AG08396 (cell line): ENCODE measurements at places on chromosomes 1 and 21.
A peak's percentile ranks its signal among the peaks of the same experiment; 100 is the strongest.

DNA sequence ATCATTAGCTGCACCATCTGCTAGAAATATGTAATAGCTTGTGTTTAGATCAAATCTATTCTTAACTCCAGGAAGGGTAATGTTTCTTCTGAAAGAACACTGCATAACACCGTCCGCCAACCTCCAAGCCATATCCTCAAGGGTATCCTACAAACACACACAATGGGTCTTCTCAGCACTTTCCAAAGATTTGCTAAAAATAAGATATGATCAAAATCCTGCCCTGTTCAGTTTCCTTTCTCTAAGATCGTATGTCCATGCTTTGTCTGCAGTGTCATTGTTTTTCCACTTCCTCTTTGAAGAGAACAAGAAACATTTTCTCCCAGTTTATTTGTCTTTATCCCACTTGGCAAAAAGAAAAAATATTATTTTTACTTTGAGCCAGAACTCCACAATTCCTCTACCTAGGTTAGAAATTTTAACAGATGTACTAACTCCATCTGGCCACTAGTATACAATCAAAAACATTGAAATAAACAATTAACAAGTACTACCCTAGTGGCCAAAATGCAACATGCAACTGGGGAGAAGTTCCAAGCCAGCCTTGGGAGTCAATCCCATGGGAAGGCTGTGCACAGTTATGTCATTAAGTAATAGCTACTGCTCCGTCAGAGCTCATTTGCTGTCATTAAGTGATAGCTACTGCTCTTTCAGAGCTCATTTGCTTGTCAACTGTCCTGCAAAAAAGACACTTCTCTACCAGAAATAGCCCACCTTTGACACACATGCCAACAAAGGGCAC is 37.8 kb downstream of the FRRS1 start:
- DNase-seq = no peak

DNA sequence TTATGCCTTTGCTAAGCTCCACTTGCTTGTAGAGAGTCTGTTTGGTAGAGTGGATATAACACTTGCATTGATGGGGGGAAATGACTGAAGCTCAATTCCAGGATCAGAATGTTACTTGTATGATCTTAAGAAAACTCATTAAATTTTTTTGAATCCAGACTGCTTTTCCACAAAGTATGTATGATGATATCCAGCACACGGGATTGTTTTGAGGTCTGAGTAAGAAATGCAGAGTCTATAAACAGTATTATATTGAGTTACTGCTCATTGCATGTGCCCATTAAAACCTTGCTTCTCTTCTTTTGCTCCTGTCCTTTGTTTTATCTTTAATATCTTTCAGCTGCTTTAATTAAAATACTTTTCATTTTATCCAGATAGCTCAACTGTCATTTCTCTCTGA is 570.4 kb upstream of the ZRANB2 start:
- DNase-seq = no peak

DNA sequence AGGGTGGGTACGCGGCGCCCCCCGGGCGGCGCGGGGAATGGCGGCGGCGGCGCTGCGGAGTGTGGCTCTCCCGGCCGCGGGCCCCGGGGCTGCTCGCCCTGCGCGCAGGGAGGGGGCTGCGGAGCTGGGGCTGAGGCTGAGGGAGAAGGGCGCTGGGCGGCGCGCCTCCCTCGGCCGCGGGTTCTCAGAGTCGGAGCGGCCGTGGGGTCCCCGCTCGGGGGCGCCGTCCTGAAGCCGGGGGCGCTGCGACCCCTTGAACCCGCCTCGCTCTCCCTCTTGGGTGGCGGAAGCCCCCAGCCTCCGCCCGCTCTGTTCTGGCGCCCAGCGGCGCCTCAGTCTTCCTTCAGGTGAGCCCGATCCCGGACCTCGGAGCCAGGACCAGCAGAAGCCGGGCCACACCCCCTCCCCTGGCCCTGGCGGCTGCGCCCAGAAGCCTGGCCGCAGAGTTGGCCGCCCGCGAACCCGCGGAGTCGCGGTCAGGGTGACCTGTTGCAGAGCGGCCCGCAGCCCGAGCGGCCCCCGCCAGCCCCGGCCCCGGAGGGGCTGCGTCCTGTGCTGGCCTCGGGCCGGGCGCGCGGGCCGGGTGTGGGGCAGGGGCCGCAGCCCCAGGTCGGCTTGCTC is 532 bp downstream of the RALGPS2 start:
- DNase-seq = peak; percentile 66

DNA sequence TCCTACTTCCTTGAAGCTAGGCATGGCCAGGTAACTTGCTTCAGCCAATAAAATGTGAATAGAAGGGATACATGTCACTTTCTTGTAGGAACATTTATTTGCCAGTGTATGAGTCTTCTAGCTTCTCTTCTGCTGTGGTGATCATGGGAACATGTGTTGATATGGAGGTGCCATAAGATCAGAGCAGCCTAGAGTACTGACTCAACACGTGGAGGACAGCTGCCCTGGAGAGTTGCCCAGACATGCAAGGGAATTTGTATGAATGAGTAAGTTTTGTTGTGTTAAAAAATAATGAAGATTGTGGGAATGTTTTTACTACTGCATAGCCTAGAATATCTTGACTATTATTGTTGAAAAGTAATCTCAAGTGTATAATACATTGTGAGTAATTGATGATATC is 502.3 kb downstream of the NUF2 start:
- peak; percentile 51 for DNase-seq

DNA sequence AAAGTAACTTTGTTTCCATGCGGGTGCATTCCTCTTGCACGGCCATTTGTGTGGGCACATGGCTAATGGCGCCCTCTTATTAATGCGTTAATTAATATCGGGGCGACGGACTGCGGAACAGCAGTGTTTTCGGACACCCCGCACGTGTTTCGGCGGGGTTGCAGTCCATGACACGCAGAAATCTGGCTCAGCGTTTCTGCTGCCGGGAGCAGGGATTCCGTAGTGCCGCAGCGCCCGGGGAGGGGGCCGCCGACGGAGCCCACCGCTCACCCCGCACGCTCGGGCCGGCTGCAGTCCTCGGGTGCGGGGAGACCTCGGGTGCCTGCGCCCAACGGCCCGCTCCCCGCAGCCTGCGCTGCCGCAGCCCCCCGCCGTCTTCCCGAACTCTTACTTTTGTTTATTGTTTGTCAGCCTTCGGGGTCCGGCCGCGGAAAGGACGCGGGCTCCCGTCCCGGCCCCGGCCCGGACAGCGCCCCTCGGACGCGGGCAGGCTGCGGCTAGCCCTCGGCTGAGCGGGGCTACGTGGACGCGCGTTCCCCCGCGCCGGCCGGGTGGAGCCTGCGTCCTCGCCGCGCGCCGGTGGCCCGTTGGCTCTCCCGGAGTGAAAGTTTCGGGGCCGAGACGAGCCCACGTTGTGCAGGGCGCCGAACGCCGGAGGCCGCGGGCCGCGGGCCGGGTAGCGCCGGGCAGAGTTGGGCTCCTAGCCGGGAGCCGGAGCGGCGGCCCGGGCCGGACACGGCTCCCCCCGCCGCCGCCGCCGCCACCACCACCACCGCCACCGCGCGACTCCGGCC is 849 bp downstream of the NFIA start:
- peak; percentile 68 for DNase-seq

- DNase-seq = no peak
Measured at GRCh38 chr1:109105881-109106280, 8.0 kb upstream of the ELAPOR1 start.

DNA sequence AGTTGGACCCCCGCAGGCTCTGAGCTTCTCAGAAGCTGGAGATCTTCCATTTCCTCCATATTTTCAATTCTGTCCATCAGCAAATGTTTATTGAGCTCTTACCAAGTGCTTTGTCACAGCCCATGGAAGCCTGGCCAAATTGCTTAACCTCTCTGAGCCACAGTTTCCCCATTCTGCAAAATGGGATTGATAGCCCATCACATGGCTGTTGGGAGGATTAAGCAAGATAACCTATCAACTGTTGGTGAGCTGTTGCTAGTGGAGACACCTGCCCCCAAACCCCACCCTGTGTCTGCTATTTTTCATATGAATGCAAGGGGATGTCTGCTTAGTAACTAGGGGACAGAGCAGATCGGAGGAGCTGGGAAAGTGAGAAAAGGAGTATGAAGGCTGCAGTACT is 38.3 kb downstream of the CD34 start:
- no peak for DNase-seq

DNA sequence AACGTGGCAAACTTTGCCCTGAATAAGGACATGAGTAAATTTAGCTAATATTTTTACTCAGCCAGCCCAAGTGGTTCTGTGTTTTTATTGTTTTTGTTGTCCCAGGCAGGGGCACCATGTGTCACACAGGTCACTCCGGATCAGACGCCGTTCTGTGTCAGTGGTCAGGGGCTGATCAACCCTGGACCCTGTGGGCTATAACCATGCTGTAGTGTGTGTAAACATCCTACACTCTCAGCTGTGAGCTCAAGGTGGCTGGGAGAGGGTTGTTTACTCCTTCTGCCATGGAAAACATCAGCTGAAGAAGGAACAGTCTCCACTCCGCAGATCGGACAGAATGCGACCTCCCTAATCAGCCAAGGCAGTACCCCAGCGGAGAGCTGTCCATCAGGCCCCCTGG is 26.5 kb upstream of the KCNQ4 start:
- no peak for DNase-seq

DNA sequence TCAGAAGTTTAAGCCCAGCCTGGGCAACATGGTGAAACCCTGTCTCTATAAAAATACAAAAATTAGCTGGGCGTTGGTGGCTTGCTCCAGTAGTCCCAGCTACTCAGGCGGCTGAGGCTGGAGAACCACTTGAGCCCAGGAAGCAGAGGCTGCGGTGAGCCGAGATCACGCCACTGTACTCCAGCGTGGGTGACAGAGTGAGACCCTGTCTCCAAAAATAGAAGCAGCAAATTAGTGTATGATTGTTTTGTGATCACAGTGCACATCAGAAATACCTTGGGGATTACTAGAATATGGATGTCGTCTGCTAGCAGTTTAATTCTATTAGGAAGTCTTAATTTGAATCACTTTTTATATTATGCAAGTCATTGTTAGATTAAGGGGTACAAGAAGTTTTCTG is 59.0 kb downstream of the ZBTB17 start:
- no peak for DNase-seq

- DNase-seq = no peak
Measured at GRCh38 chr1:157551694-157552693, at the start of gene FCRL5. Gene FCRL5 (minus strand): TSS chr1:157552515. CDS start chr1:157552362, 153 bp downstream.

- peak; percentile 65 for DNase-seq
Measured at GRCh38 chr1:179369751-179370341, 4.1 kb downstream of the AXDND1 start.

GRCh38 chr1:152869808-152870419 is 8.2 kb upstream of the SMCP start:
- DNase-seq = peak; percentile 82
